ENCODE measurements at places on chromosomes 4 and X. TPM values are rescaled to one million over a fixed set of nuclear protein-coding genes. Genes with fewer than 3 reads are reported as not detected.

Gene MAOA
- total RNA-seq = 45.4 TPM

Gene L1CAM
- 30.0 TPM for total RNA-seq

Gene PARM1
- 0.15 TPM for total RNA-seq

Gene PCDH19
- total RNA-seq = not detected

Gene F8A3
- total RNA-seq = 4.4 TPM

Gene IL13RA1
- 24.7 TPM for total RNA-seq

Gene TMEM31
- total RNA-seq = not detected

Gene KCND1
- 1.3 TPM for total RNA-seq

Gene ADRA2C
- 0.17 TPM for total RNA-seq

Gene PRSS12
- 30.3 TPM for total RNA-seq

Gene TMEM154
- total RNA-seq = 6.2 TPM

Gene SSX2B
- total RNA-seq = not detected

Gene RADX
- 3.0 TPM for total RNA-seq

Gene ATG4A
- 6.2 TPM for total RNA-seq

Gene ATP2B3
- total RNA-seq = not detected

Gene CYTL1
- total RNA-seq = 1.5 TPM

Gene HHIP
- total RNA-seq = 3.0 TPM

Gene TECRL
- not detected for total RNA-seq

Gene GPC4
- total RNA-seq = 0.34 TPM

Gene ZFP42
- not detected for total RNA-seq

Gene SLBP
- 83.6 TPM for total RNA-seq

Gene LRIT3
- not detected for total RNA-seq
